ENCODE measurements at places on chromosomes 7 and 10. TPM values are rescaled to one million over a fixed set of nuclear protein-coding genes. Genes with fewer than 3 reads are reported as not detected.

DNA sequence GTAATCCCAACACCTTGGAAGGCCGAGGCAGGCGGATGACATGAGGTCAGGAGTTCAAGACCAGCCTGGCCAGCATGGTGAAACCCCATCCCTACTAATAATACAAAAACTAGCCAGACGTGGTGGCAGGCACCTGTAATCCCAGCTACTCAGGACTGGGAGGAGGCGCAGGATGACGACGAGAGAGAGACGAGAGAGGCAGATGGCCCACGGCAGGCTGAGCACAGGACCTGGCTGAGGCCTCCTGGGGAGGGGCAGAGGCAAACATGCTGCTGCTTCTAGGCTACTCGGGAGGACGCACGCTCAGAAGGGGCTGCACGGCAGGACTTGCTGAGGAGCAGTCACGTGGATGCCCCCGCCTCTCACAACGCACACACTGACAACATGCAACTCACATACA lies 22.4 kb downstream of the DIP2C start:
- H3K36me3 ChIP-seq: no peaks in the 10 kb centered on the region
- no peak overlapping the region for H3K27ac ChIP-seq
- no peak overlapping the region for H3K4me3 ChIP-seq
- H3K4me1 ChIP-seq: peaks cover 12% of the 10 kb centered on the region

DNA sequence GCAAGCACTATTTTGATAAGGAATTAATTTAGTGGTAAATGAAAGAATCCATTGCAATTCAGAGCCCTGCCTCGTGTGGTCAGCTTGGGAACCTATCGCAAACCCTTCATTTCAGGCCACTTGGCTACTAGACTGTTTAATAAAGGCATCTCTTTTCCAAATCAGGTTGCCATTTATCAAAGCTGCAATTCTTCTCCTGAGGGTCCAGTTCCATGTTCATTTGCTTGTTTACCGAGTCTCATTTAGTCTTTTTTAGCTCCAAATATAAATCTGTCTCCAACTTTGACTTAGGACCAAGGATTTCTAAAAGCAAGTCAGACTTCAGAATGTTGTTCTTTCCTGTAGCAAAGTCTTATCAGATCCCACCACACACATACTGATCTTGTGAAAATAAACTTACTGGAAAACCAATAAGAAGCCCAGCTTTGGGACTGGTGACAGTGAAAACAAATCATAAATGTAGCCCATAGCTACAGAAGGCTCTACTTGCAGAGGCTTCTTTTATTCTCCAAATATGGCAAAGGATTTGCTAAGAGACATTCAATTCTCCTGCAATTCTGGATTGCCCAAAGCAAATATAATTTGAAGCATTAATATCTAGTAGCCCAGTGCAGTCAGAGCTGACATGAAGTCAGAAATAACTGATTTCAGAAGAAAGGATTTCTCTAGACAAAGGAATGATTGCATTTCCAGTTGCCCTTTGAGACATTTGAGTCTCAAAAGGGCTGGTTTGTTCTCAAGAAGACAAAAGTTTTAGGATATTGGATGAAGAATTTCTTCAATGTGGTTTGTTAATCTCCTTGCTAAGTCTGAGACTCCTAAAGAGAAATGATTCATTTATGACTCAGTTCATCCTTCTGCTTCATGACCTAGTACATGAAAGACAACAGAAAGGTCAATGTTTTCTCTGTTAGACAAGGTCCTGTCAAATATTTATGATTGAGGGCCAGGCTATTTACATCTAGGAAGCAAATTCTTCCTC lies 28.0 kb downstream of the PPP1R3C start:
- H3K4me3 ChIP-seq: no peak overlapping the region
- H3K27me3 ChIP-seq: no peaks in the 10 kb centered on the region
- H3K4me1 ChIP-seq: peaks cover 42% of the 10 kb centered on the region
- no peaks in the 10 kb centered on the region for H3K36me3 ChIP-seq

DNA sequence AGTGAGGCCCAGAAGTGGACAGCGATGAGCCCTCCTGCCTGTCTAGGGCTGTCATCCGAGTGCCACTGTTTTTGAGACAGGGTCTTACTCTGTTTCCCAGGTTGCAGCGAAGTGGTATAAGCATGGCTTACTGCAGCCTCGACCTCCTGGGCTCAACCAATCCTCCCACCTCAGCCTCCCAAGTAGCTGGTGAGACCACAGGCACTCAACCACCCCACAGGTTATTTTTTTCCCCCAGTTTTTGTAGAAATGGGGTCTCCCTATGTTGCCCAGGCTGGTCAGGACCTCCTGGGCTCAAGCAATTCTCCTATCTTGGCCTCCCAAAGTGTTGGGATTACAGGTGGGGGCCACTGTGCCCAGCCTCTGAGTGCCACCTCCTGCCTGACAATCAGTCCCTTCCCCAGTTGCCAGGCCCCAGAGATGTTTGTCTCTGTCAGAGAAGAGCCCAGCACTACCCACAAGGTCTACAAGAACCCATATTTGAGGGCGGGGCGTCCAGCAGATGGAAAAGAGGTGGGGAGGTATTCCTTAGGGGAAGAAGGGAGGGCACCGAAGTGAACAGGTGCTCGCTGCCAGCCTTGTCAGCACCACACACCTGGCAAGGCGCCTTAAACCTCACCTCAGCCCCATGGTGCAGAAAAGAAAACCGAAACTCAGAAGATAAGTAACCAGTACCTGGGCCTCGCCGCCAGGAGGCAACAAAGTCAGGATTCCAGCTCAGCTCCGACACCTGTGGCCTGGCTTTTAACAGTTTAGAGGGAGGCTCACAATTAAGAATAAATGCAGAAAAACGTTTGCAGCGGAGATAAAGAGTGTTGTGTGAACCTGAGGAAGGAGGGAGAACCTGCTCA lies 77.4 kb upstream of the ANLN start:
- peaks cover 16% of the 10 kb centered on the region for H3K27me3 ChIP-seq
- no peak overlapping the region for H3K27ac ChIP-seq
- no peak overlapping the region for H3K4me3 ChIP-seq
- peaks cover 13% of the 10 kb centered on the region for H3K4me1 ChIP-seq
- H3K36me3 ChIP-seq: no peaks in the 10 kb centered on the region

COL17A1 gene
- total RNA-seq: not detected

MMP21 gene
- not detected for total RNA-seq
